ENCODE measurements at places on chromosomes 4 and X.

DNA sequence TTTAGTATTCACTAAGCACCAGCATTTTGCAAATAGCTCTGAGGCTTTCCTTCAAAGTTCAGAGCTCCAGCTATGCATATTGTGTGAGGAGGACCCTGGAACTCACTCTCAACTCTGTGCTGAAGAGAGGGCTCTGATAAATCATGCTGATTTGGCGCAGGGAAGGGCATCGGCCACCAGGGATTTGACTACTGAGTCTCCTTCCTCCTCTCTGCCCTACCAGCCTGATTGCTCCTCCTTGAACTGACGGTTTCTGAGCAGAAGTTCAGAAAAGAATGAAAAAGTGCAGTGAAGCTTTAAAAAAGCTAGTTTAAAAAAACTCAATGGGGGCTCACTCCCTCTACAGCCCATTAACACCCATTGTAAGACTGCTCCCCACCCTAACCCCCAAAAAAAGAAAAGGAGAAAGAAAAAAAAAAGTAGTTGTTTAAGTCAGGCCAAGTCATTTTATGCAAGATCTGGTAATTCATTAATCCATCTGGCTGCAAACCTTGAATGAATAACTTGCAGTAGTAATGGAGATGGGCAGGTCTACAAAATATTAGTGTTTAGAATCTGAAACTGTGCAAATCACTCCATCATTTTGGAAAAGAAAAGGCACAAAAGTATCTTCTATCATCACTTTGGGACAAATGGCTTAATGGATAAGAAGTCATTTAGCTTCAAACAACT, 13.3 kb downstream of the PPARGC1A start:
- no peak for DNase-seq

DNA sequence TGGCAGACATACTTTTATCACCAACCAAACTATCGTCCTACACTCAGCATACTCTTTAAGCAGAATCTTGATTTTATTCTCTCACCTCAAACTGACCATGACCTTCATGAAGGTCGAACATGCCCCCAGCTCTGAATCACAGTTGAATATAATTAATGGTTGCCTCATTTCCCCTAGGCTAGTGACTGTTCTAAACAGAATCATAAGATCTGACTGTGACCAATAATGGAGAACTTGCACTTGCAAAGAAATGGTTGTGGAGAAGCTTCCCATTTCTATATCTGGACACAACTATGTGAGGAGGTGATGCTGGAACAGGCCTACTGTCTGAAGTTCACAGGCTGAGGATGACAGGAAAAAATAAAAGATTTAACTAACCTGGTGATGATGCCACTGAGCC, 85.1 kb downstream of the PDGFC start:
- DNase-seq = no peak

- no peak for DNase-seq
Observed at GRCh38 chr4:147477439-147477838, 3.5 kb upstream of the EDNRA start.

- DNase-seq = no peak
Observed at GRCh38 chrX:40040686-40041461, 56.9 kb downstream of the BCOR start.

GRCh38 chr4:41443340-41444079, 94.4 kb upstream of the LIMCH1 start:
- no peak for DNase-seq

All from GM12878 (cell line).